ENCODE measurements at places on chromosomes 7 and 10. TPM values are rescaled to one million over a fixed set of nuclear protein-coding genes. Genes with fewer than 3 reads are reported as not detected.

The AP1S1 gene
- 164 TPM for total RNA-seq

The CEP55 gene
- total RNA-seq: 58.5 TPM

The GBX1 gene
- not detected for total RNA-seq

DNA sequence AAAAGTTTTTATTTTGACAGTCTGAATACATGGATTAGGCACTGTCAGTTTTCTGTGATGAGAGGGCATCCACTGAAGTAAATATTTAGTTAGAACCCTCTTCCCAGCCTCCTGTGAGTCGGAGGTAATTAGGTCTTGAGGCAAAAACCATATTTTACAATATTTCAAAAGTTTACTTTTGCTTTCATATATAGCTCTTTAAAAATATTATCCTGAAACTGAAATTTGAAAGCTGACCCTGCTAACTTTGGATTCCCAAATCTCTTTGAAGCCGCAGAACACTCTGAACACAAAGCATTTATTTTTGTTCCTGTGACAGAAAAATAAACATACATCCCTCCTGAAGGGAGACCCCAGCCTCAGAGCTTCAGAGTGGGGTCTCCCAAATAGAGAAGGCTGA lies 317.4 kb downstream of the KIF20B start:
- no peak for DNase-seq

GRCh38 chr7:140440593-140440992 lies 36.7 kb downstream of the RAB19 start:
- DNase-seq: no peak
